Ascending aorta (tissue), 2 donors: ENCODE measurements at places on chromosomes 2 and 18.
A peak's percentile ranks its signal among the peaks of the same experiment; 100 is the strongest.

GRCh38 chr2:25897506-25897905, 19.2 kb upstream of the ASXL2 start:
- DNase-seq: no peak

DNA sequence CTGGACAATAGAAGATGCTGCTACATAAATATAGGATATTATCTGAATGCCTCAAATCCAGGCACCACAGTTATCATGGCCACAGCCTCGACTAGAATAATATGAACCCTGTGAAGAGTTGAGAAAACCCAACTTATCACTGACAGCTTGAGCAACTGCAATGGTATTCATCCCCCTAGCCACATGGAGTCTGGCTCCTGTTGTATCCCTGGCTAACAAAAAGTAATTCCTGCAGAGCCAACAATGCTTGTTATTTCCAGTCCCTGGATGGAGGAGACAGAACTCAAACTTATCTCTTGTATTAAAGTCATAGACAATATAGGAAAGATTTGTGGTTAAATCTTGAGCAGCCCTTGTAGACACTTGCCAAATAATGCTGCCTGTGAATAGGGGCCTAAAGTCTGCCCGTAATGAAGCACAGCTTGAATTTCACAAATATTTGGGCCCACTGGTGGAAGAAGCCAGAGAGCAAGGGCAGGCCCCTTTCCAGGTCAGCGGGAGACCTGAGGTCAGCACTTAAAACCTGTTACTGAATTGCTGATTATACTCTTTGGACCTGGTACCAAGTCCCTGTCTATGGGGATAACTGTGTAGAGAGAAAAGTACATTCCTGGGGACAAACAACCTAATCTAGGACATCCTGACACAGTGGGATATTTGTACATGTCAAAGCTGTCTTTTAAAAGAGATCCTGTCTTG, 28.4 kb upstream of the SUCLG1 start:
- DNase-seq: no peak

DNA sequence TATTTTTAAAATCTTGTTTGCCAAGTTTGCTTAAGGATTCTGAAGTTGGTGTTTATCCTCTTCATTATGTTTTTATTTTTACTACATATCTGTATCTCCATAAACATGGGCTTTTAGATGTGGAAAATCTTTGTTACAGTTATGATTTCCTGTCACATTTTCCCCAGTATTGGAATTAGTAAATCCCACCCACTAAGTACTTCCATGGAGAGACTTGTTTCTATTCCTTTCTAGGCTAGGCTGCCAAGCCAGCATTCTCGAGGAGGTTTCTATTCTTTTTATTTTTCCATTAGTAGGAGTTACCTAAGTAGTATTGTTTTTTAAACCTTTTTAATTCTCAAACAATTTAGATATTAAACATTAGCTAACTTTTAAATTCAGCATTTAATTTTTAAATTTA, 22.1 kb downstream of the PKP4 start:
- no peak for DNase-seq

DNA sequence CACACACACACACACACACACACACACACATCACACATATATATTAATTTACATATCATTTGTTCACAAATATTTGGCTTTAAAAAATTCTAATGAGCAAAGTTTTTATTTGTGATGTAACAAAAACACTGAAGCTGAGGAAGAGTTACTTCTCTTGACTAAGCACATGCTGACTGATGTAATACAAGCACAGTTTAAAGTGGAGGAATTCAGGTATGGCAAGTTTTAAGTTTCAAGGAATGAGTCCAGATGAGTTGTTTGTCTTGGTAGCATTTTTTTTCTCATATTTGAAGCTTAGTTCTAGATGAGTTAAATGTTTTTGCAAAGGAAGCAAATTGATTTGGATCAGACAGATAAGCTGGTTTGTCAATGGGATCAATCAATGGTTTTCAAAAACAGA, 20.2 kb upstream of the CALCRL start:
- DNase-seq: no peak

DNA sequence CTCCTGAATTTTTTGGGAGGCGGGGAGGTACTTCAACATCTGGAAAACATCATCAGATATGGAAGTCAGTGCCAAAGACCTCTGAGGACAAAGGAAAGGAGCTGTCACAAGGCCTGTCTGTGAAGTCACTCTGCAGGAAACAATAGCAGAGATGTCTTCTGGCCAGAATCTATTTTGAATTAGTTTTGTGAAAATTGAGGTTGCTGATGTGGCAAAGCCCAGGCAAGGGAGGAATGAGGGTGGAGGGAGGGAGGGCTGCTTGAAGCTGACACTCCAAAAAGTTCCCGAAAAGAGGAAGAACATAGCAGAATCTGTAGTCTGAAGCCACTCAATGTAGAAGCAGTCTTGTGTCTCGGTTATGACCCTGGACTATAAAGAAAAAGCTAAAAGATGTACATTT, 151.1 kb upstream of the LHCGR start:
- DNase-seq: no peak

DNA sequence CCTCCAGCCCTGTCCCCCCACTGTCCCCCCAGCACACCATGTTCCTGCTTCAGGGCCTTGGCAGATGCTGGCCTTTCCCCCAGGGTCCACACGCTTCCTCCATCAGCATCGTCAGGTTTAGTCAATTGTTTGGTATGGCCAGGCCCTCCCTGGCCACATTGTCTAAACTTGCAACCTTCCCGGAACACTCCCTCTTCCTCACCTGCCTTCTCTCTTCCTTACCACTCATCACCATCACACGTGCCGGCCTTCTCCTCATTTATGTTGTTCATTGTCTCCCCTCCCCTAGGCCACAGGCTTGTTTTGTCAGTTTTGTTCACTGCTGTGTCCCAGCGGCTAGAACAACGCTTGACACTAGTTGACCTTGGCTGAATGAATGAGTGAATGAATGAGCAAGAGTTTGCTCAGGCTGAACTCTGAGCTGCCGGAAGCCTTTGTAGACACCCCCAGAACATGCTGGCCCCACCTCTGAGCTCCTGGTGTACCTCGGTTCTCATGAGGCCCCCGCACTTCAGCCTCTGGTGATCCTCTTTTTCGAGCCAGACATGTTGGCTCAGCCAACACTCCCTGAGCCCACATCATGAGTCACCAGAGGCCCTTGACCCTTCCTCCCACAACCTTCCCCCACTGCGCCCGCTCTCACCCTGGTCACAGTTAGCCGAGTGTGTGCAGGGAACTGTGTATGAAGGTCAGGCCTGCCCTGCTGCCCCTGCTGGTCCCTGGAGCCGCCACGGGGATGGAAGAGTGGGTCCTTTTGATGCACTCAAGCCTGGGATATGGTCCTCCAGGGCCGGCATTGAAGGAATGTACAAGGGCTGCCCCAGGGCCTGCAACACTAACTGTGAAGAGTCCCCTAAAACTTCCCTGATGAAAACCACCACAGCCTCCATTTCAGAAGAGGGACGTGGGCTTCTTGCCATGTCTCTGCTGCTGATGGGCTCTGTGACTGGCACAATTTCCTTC, 57.5 kb downstream of the HS1BP3 start:
- DNase-seq: peak; percentile 84

DNA sequence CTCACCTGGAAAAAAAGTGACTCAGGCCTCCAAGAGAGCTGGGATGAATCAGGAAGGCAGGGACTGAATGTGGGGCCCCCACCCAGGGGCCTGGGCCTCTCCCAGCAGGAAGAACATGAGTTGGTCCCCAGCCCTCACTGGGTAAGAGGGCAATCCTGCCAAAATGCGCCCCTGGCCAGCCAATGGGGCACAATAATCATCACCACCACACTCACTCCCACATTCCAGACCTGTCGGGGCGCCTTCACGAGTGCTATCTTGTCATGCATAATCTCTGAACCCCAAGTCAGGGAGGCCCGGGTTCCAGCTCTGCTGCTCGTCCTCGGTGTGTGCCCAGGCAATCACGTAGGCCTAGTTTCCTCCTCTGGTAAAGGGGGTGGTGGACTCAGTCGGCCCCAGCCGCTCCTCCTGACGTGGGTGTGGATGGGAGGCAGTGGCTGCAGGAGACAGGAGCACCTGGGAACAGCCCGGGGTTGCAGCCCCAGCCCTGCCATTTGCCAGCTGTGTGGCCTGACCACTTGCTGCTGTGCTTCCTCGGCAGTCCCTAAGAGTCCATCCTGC, 115.1 kb downstream of the CYP26B1 start:
- no peak for DNase-seq
